HT1080 (cell line): ENCODE measurements at places on chromosomes 16 and 17. TPM values are rescaled to one million over a fixed set of nuclear protein-coding genes. Genes with fewer than 3 reads are reported as not detected.

DNA sequence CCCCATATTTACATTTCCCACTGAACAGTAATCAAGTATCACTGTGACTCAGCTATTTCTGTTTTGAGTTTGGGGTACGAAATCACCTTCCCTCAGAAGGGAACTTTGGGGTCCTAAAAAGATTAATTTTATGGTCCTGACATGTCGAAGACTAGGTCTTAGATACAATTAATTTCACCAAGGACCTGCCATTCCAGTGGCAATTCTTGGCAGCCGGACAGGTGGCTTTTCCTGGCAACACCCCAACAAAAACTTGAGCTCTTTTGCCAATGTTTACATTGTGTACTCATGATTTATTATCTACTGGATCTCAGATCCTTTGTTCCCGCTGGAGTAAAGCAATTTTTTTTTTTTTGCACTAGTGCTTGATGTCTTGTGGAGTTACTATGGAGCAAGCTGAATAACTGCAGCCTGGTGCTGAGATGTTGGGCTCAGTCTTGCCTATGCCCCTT is 14.4 kb downstream of the SLFN5 start:
- peak; percentile 72 for DNase-seq

- DNase-seq, result no peak
Observed at GRCh38 chr17:30565073-30565935, 88.1 kb downstream of the GOSR1 start.

DNA sequence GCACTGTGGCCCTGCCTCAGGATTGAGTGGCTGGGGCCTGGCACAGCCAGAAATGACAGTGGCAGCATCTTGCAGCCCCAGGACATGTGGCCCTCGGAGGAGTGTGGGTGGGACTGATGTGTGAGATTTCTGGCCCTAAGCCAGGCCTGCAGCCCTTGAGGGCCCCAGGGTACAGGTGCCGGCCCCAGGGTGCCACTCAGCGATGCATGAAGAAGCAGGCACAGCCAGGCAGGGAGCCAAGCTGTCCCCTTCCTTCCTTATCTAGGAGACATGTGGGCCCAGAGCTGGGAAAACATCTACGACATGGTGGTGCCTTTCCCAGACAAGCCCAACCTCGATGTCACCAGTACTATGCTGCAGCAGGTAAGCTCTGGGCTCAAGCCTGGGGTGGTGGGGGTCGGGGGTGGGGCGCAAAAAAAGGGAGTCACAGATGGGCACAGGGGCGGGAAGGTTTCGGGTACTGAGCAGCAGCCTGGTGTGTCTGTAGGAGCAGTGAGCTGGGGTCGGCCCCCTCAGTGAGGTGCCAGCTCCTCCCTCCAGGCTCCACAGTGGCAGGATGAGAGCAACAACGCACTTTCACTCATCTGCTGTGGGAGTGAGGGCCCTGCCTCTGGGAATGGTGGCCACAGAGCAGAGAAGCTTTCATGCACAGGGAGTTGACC is 4.1 kb downstream of the ACE start:
- DNase-seq, result no peak

- DNase-seq, result no peak
Observed at GRCh38 chr16:56658327-56658875, 642 bp downstream of the MT1F start.

DNA sequence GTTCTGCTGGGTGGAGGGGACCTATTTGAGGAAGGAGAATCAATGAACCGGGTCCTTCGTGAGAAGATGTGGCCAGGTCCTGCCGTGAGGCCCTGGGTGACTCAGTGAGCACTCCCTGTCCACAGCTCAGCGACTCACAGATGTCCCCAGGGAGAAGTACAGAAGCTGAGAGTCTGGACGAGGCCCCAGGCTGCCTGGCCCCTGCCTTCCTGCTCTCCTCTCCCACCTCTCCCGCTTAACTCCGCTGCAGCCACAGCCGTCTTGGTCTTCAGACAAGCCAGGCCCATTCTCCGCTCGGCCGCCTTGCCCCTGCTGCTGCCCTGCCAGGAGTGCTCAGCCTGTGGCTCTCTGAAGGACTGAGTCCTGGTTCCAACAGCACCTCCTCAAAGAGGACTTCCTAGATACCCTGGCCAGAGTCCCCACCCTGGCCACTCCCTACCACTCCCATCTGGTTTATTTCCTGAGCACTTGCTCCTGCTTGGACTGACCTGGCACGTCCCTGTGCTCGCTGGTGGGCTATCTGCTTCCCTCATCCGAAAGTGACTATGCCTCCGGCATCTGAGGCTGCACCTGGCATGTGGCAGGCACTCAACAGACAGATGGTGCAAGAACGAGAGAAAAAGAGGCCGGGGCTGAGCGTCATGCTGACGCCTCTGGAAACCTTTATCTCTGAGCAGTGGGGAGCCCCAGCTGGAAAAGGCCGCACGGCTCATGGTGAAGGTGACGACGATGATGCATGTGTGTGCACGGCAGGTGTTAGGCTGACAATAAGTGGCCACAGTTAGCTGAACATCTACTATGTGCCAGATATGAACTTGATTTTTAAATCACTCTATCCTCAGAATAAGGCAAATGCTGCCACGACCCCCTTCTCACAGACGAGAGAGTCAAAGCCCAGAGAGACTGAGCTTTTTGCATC is 9.2 kb upstream of the TNFRSF13B start:
- no peak for DNase-seq

DNA sequence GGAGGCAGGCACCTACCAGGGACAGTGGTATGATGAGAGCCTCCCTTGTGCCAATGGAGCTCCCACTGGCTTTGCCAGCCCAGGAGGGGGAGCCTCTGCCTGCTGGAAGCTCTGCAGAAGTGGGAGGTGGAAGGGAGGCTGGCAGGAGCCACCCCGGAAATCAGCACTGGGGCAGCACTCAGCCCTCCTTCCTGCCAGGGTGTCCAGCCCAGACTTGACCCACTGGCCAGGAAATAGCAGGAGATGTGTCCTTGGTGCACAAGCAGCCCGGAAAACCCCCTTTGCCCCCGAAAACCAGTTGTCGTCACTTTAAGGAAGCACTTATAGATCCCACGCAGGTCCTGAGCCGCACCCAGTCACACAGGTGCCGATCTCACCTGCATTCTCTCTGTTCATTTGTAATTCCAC is 49.3 kb upstream of the CACNG4 start:
- peak; percentile 48 for DNase-seq

GRCh38 chr17:73568934-73569333 is 75.3 kb downstream of the SDK2 start:
- DNase-seq, result no peak

DNA sequence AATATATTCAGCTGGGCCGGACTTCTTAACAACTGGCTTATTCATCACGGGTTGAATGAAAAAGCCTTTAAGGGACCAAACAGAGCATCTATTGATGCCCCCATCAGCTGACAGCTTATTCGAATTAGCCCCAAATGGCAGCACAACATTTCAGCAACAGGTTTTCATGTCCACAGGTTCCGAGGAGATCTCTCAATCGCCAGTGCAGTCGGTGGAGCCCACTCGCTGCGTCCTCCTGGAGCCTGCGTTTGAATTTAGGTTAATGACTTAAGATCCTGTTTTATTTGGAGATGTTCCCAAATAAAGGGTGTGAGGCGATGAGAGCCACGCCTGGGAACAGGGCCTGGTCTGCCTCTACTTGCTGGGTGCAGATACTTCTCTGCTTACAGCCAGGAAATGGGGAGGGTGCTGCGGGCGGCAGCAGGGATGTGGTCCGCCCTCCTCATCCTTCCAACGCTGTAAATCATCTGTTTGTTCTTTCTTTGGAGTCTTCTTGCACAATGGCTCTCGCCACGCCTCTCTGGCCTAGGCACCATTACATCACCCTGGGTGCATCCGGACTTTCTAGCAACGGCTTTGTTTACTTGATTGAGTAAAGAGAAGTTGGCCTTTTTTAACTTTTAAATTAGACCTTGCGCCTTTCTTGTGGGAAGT is 22.6 kb downstream of the NDE1 start:
- peak; percentile 99 for DNase-seq

DNA sequence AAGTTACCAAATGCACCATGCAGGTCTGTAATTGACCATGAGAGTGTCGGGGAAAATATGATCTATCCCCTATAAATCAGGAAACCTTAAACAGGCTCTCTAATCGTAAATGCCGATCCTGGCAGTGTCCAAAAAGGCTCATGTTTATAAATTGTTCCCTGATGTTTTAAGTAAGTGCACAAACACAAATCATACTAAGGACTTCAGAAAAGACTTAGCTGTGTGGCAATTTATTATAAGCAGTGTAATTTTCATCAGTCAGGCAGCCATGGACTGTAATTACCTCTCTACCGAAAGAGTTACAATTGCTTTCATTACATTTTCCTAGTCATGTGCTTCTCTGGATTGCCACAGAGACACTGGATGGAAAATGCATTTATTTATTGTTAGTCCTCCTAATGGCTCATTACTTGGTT is 73.4 kb upstream of the COX10 start:
- no peak for DNase-seq

GRCh38 chr17:27512511-27513346 is 56.5 kb downstream of the KSR1 start:
- no peak for DNase-seq

The CDH11 gene
- total RNA-seq, result 4.2 TPM in 2 replicates

The SALL1 gene
- 4.0 and 6.0 TPM in 2 replicates for total RNA-seq

The TBX2 gene
- total RNA-seq, result 1.8 and 2.1 TPM in 2 replicates

GRCh38 chr17:77478281-77478680 is 337.5 kb downstream of the SEC14L1 start:
- DNase-seq, result no peak

DNA sequence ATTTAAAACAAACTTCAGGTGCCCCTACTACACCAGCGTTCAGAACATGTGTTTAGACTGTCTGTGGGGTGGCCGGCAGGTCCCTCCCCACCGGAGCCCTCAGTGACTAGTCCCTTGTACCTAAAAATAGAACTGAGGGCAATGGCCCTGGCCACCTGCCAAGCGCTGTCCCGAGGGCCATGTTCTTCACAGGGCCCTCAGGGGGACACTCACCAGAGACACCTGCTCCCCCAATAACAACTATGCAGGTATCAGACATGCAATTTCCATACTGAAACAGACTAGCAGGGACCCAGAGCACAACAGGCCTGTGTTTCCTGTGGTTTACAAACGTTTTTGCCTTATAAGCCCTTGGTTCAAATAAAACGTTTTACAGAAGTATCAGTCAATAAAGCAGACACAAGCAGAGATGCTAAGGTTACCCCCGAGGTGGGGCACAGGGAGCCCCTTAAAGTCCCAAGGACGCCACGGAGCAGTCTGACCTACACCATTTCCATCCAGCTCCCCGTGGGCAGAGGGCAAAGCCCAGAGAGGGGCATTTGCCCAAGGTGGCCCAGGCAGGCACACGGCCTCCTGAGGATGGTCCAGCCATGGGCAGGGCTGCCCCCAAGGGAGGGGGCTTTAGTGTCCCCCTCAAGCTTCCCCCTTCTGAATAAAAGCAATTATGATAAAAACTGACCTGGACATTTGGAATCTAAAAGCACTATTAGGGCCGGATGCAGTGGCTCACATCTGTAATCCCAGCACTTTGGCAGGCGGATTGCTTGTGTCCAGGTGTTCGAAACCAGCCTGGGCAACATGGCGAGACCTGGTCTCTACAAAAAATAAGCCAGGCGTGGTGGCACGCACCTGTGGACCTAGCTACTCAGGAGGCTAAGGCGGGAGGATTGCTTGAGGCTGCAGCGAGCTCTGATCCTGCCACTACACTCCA is 896 bp upstream of the MYLK3 start:
- no peak for DNase-seq

- DNase-seq, result no peak
Observed at GRCh38 chr17:80169784-80170500, at the start of gene CARD14. Gene CARD14, plus strand, starts transcription at chr17:80170030. Its CDS starts 11,409 bp downstream, at chr17:80181439.

DNA sequence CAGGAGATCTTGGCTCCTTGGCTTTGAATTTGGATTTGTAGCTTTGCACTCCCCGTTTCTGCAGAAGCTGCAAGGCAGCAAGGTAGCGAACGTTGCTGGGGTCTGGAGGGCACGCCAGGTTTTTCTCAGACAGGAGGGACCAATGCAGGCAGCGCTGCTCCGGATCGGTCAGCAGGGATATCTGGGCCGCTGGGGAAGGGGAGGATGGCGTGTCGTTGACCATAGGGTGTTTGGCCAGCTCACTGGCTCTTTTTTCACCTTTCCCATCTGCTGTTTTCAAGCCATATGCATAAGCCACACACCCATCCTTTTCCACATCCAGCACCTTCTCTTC is 15.8 kb downstream of the C16orf46 start:
- no peak for DNase-seq

DNA sequence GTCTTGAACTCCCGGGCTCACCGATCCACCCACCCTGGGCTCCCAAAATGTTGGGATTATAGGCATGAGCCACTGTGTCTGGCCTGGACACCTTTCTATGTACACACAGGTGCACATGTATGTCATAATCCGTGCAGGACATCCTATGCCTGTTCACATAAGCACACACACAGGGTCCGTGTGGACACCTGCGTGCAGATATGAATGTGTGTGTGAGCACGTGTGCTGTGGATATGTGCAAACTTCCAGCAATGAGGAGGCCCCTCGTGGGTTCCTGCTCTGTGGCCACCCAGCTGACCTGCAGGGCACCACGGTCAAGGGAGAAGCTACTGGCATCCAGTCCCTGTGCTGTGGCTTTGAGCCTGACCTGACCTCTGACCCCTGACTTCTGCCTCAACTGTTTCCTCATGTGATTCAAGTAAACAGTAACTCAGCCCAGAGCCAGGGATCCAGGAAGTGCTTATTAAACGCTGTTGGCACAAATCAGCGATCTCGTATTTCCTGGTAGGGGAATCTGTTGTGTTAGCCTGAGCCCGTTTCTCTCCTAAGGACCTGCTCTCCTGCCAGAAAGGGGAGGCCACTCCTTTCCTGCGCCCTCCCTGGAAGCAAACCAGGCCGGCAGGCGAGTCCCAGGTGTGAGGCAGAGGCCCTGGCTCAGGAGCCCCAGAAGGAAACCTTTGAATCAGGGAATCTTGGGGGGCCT is 6.5 kb downstream of the CPNE7 start:
- no peak for DNase-seq

DNA sequence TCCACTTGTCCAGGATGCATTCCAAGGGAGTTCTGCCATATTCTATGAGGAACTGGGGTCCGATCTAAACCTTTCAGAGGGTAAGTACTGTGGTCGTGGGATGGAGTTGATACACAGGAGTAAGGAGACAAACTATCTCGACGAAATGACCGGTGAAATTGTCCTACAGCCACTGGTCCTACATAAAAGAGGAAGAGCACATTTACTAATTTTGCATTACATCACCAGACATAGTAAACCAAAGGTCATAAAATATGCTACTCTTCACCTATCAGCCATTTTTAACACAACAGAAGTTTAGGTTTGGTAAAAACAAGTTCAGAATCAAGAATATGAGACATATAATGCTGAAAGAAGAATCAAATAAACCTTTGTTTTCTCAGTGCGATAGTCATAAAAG is 8.1 kb downstream of the HSF5 start:
- no peak for DNase-seq

The KRTAP9-9 gene
- total RNA-seq, result not detected in 2 replicates

DNA sequence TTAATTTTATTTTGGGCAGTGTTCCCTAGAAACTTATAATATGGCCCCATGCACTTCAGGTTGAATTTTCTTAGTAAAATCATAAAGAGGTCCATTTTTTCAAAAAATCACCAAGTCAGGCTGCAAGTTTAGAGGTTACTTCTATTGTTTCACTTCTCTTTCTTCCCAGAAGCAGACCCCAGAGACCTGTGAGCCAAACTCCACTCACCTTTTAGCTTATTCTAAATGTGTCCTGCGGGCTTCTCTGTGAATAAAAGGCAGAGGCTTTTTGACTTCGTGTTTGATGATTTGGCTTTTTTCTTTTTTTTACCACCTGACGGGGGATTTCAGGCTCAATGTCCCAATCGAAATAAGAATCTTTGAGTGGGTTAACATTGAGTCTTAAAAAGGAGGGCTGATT is 7.4 kb downstream of the PRKCB start:
- DNase-seq, result no peak

The MAP3K3 gene
- total RNA-seq, result 26.0 and 33.1 TPM in 2 replicates

- DNase-seq, result peak; percentile 62
Observed at GRCh38 chr17:61809816-61810392, 53.4 kb downstream of the BRIP1 start.

The EPX gene
- total RNA-seq, result 0.16 TPM in 1 of 2 replicates, not detected in the other
